ENCODE measurements at places on chromosomes 3 and 15.
A peak's percentile ranks its signal among the peaks of the same experiment; 100 is the strongest.

- no peak for DNase-seq
Observed at GRCh38 chr3:149058198-149058597, 28.1 kb downstream of the HLTF start.

- no peak for DNase-seq
Observed at GRCh38 chr15:99727330-99727729, 5.9 kb downstream of the LYSMD4 start.

- DNase-seq, result no peak
Observed at GRCh38 chr3:10263646-10264363, 15.5 kb downstream of the TATDN2 start.

DNA sequence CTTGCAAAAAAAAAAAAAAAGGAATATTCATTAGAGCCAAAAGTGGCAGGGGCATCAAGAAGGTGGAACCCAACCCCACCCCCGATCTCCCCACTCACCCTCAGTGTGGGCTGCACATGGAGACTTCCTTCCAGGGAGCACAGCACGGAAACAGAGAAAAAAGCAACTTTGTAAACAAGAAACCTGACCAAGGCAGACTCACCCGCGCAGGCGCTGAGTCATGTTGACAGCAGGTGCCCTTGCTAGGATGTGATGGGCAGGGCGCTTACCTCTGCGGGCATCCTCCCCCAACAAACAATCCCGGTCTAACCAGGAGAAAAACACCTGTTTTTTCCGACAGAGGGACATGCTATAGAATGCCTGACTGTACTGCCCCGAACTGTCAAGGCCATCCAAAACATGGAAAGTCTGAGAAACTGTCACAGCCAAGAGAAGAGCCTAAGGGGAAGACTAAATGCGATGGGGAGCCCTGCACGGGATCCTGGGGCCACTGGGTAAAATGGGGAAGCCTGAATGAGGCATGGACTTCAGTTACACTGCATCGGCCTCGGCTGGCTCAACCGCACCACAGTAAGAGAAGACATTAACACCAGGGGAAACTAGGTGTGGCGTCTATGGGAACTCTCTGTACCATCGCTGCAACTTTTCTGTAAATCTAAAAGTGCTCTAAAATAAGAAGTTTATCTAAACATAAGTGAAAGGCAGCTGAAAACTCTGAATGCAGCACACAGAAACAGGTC is 66.7 kb upstream of the GATA2 start:
- DNase-seq, result no peak

- DNase-seq, result peak; percentile 96
Observed at GRCh38 chr3:170802164-170803151, 67.5 kb downstream of the RPL22L1 start.

GRCh38 chr3:187722206-187722612 is 19.9 kb upstream of the RTP2 start:
- no peak for DNase-seq

GRCh38 chr3:28132941-28133340 is 108.5 kb upstream of the CMC1 start:
- no peak for DNase-seq
